ENCODE measurements at places on chromosomes 1 and 21. TPM values are rescaled to one million over a fixed set of nuclear protein-coding genes. Genes with fewer than 3 reads are reported as not detected.

GRCh38 chr21:21029164-21029563 lies 31.0 kb downstream of the NCAM2 start:
- no peaks in the 10 kb centered on the region for H3K27me3 ChIP-seq
- H3K36me3 ChIP-seq: no peaks in the 10 kb centered on the region

GRCh38 chr1:174191349-174191862 lies 32.1 kb downstream of the RABGAP1L start:
- H3K4me3 ChIP-seq: no peak overlapping the region
- H3K36me3 ChIP-seq: no peaks in the 10 kb centered on the region
- no peaks in the 10 kb centered on the region for H3K27me3 ChIP-seq
- no peak for DNase-seq
- H3K4me1 ChIP-seq: no peaks in the 10 kb centered on the region

CDCA8 gene
- total RNA-seq: 2.0 TPM

DNA sequence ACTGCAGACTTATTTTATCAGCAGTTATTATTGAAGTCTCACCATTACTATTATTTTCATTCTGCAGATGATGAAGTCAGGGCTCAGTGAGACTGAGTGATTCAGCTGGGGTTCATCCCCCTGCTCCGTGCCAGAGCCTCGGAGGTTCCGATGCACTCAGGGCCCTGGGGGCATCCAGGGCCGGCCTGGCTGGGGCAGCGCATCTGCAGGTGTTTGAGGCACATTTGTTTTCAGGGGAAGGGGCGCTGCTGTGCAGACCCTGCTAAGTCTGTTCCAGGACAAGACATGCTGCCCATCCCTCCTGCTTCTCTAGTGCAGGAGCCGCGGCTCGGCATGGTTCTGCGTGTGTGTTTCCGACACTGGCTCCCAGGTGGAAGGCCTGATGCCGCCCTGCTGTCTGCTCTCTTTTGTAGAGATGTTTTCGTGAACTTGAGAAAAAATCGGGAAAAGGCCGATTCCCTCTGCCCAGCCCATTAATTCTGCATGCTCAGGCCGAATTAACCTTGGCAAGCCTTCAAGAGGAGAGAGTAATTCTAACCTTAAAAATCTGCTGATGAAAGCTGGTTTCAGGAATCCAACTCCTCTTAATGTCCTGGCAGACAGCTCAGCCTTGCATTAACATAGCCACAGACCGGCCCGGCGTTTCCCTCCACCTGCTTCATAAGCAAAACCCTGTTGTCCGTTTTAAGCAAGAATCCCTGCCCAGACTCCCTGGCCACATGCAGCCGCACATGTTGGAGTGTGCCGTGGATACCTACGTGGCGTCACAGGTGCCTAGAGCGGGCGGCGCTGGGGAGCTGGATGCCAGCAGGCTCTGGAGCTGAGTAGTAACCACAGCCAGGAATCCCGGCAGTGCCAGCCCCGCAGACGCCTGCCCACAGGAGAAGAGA lies 316.0 kb upstream of the VAMP3 start:
- H3K27me3 ChIP-seq: no peaks in the 10 kb centered on the region
- no peak overlapping the region for H3K4me3 ChIP-seq
- no peaks in the 10 kb centered on the region for H3K4me1 ChIP-seq

- no peak overlapping the region for H3K4me3 ChIP-seq
- DNase-seq: no peak
- H3K36me3 ChIP-seq: no peaks in the 10 kb centered on the region
- no peak overlapping the region for H3K27ac ChIP-seq
Observed at GRCh38 chr1:193406901-193407300, 220.5 kb upstream of the B3GALT2 start.

TSACC gene
- total RNA-seq: not detected

- H3K27me3 ChIP-seq: peaks cover 44% of the 10 kb centered on the region
- no peak overlapping the region for H3K4me3 ChIP-seq
- no peaks in the 10 kb centered on the region for H3K36me3 ChIP-seq
- H3K4me1 ChIP-seq: no peaks in the 10 kb centered on the region
Observed at GRCh38 chr1:4650481-4650880, 3.9 kb upstream of the AJAP1 start.

STIL gene
- total RNA-seq: 3.4 TPM

GRCh38 chr21:34223376-34223775 lies 140.4 kb upstream of the KCNE2 start:
- H3K4me3 ChIP-seq: no peak overlapping the region
- DNase-seq: no peak
- no peaks in the 10 kb centered on the region for H3K36me3 ChIP-seq
- no peaks in the 10 kb centered on the region for H3K4me1 ChIP-seq
- H3K27ac ChIP-seq: no peak overlapping the region
- no peaks in the 10 kb centered on the region for H3K27me3 ChIP-seq
